ENCODE measurements at places on chromosomes 1 and 21.

DNA sequence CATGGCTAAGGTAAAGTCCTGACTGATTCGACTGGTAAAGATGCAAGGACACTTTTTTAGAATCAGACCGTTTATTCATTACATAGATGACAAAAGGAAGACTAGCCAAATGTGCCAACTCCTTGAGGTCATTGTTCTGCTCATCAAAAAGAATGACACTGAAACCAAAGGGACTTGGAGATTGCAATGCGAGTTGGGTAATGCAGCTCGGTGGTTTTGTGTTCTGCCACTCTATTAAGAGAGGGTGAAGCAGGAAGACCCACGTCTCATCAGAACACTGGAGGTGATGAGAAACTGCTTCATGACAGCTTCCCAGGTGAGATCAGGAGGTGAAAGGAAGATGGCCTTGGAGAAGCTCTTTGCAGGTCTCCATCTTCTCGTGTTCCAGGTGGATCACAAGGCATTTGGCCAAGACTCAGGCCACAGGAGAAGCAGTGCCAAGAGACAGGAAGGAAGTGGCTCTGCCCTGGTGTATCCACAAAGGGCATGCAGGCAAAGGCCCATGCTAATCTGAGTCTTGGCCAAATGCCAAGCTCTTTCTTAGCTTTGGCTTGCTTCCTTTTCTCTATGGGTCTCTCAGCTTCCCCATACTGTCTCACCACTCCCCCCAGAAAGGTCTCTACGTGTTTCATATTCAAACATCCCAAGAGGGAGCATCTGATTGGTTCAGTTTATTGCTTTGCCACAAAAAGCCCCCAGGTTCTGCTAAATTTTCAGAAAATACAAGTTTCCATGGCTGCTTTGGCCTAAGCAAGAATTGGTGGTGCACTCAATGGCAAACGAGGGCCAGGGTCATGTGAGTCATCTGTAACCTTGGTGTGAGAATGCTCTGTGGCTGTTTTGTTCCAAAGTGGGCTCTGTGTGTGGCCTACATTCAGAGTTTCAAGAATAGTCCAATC, 5.7 kb upstream of the CCT8 start:
- DNase-seq, result no peak

- no peak for DNase-seq
Observed at GRCh38 chr1:238779716-238780115, 606.7 kb upstream of the CHRM3 start.

GRCh38 chr1:221212926-221213325, 333.7 kb downstream of the HLX start:
- DNase-seq, result no peak

DNA sequence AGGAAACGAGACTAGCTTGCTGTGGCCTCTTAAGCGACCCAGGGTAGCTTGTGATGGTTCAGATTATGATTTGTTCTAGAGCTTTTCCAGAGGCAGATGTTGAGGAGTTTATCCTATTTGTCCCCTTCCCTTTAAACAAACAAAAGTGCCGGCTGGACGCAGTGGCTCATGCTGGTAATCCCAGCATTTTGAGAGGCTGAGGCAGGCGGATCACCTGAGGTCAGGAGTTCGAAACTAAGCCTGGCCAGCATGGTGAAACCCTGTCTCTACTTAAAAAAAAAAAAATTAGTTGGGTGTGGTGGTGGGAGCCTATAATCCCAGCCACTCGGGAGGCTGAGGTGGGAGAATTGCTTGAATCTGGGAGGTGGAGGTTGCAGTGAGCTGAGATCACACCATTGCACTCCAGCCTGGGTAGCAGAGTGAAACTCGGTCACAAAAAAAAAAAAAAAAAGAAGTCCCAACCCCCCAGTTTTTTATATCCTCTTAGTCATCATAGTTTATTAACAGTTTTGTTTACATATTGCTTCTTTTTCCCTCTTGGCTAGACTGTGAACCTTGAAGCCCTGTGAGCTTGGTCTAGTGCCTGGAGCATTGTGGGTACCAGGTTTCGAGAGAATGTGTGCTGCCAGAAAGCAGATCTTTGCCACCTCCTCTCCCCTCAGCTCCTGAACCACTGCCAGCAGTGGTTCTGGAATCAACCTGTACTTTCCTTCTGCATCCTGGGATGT, 29.8 kb downstream of the MAPKAPK2 start:
- no peak for DNase-seq

GRCh38 chr1:164703960-164704411, 145.0 kb downstream of the PBX1 start:
- DNase-seq, result no peak

- DNase-seq, result no peak
Observed at GRCh38 chr1:201730611-201731010, 98.3 kb upstream of the IPO9 start.

DNA sequence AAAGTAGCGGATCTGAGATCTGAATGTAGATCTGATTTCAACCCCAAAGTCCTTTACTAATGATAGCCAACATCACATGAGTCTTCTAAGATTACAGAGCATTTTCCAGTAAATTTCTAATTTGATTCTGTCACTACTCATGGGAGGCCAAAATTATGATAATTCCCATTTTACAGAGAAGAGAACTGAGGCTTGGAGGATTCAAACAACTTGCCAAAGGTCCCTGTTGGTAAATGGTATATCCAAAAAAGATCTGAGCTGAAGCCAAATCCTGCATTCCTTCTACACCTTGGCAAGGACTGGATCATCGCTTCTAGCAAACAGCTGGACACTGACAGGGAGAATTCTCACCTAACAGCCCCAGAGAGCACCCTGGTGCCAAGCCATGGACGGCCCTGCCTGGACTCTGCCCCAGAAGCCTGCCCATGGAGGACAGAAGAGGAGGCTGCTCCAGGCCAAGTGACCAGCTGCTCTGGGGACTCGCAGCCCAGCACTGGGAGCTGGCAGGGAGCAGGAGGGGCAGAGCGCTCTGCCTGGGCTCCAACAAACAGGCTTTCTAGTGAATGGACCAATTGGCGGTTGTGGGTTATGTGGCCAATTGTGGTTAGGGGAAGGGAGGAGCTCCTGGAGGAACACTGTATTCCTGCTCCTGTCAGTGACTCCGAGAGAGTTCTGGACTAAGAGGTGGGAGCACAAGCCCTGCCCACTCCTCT, 6.4 kb upstream of the CSF1 start:
- DNase-seq, result no peak

- no peak for DNase-seq
Observed at GRCh38 chr1:246318036-246318359, 189.1 kb downstream of the SMYD3 start.

DNA sequence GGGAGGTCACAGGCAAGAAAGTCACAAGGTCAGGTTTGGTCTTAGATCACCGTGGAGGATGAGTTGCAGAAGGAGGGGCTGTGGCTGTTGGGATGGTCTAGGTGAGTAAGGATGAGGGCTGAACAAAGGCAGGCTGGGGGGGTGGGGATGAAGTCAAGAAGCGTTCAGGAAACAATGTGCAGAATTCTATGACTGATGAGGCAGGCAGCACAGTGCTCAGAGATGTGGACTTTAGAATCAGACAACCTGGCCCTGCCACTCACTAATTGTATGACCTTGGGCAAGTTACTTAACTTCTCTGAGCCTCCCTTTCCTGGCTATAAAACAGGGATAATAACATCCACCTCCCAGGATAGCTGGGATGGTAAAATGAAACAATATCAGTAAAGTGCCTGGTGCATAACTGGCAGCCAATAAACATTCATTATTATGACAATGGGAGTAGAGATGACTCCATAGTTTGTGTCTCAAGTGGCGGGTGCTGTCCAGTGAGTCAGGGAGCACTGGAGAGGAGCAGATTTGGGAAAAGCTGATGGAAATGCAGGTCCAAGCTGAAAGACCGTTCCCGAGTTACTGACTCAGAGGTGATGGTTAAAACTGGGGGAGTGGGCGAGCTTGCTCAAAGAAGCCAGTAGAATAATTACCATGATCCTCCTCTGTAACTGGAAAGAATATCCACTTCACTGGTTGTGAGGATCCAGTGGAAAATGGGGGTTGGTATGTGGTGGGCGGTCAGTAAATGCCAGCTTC, 2.1 kb downstream of the TIE1 start:
- DNase-seq, result no peak

- DNase-seq, result no peak
Observed at GRCh38 chr1:224193319-224193966, 10.4 kb downstream of the DEGS1 start.
